Fibroblast of skin of left biceps (primary cell): ENCODE measurements at places on chromosomes 3 and 15.

GRCh38 chr3:46998121-46998851, 18.8 kb downstream of the NBEAL2 start:
- no peak for DNase-seq

DNA sequence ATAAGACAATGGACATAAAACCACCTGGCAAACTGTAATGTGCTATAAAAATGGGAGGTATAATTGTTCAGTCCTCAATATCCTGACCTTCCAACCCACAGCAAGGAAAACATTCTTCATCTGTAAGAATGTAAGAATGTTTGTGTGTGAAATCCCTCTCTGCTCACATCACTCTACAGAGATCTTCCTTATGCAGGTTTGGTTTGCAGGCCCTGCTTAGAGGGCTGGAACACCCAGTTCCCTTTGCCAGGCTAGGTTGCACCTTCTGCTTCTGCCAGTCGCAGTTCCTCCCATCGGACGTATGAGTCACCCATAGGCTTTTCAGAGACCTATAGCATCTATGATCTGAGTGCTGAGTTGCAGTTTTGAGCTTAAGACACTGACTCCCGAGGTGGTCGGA, 24.1 kb upstream of the MINAR1 start:
- no peak for DNase-seq

- DNase-seq, result no peak
These were observed 143.8 kb upstream of the IL12A start for GRCh38 chr3:159844801-159845261.

GRCh38 chr15:88769161-88769971, 33.9 kb upstream of the ACAN start:
- no peak for DNase-seq

DNA sequence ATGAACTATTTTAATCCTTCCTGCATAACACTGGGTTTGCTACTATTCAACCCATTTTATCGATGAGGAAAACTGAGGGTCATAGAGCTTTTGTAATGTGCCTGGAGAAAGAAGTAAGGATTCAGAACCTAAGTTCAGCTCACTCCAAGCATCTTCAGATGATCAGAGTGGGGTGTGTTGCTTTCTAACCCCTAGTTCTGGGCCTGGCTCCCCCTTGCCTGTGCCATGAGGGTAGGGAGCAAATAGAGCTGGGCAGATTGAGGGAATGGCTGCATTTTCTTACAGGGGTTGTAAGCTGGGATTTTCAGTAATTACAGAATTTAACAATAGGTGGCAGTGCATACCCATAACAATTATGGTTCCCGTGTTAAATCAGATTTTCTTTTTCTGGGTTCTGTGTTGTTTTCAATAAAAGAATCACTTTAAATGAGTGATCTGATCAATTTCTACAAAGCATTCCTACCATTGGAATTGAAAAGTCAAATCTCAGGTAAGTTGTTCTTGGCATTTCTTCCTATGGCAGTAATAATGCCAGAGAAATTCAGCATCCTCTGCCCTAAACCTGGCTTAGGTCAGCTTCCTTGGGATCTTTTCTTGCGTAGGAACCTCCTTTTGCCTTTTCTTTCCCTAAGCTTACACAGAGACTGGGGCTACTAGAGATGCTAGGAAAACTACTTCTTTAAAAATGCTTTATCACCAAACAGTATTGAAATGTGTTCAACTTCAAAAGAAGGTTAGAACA, 103.8 kb upstream of the IL12A start:
- no peak for DNase-seq

DNA sequence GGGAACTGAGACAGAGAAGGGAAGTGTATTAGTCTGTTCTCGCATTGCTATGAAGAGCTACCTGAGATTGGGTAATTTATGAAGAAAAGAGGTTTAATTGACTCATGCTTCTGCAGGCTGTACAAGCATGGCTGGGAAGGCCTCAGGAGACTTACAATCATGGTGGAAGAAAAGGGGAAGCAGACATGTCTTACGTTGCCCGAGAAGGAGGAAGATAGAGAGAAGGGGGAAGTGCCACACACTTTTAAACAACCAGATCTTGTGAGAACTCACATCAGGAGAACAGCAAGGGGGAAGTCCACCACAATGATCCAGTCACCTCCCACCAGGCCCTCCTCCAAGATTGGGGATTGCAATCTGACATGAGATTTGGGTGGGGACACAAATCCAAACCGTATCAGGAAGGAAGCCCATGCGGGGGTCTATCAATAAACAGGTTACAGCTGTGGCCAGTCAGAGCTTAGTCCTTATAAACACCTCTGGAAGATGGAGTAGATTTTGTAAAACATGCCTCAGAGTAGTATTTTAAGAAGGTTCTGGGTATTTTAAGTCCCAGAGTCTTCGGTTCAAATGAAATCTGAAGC, 153.9 kb downstream of the GHSR start:
- DNase-seq, result no peak

- no peak for DNase-seq
These were observed 15.2 kb upstream of the ICE2 start for GRCh38 chr15:60494108-60494507.

DNA sequence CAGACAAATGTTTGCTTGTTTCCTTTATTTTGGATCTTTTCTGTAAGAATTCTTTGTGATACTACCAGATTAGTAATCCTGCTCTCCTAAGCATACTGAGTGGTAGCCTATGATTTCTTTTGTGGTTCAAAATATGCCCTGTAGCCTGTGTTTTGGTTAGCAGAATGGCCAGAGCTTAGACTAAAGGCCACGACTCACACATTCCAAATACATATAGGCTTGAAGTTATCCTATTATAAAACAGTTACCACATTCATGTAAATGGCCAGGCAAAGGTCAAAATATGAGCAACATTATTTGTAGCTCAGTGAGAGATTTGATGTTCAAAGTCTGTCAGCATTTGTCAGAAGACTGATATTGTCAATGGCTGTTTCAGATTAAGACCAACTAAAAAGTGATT, 84.5 kb downstream of the MITF start:
- no peak for DNase-seq

DNA sequence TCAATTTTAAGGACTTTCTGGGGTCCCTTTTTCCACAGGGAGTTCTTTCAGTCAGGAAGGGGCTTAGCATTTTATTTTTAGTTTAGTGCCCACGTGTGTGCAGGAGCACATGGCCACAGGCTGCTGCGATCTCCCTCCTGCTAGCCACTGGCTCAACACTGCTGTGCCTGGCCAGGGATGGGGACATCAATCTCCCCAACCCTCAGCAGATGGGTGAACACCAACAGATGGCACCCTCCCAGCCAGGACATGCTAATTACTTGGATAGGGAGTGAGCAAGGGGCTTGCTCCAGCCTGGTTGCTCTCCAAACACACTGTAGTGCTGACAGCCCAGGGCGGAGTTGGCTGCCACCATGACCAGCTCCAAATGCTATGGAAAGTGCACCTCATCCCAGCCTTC, 7.4 kb upstream of the RIOX2 start:
- DNase-seq, result no peak

GRCh38 chr3:98954242-98954641, 52.7 kb upstream of the DCBLD2 start:
- DNase-seq, result no peak

- no peak for DNase-seq
These were observed 18.9 kb upstream of the ST3GAL6 start for GRCh38 chr3:98744283-98744682.
